BJ (cell line): ENCODE measurements at places on chromosomes 5 and 9. TPM values are rescaled to one million over a fixed set of nuclear protein-coding genes. Genes with fewer than 3 reads are reported as not detected.

DNA sequence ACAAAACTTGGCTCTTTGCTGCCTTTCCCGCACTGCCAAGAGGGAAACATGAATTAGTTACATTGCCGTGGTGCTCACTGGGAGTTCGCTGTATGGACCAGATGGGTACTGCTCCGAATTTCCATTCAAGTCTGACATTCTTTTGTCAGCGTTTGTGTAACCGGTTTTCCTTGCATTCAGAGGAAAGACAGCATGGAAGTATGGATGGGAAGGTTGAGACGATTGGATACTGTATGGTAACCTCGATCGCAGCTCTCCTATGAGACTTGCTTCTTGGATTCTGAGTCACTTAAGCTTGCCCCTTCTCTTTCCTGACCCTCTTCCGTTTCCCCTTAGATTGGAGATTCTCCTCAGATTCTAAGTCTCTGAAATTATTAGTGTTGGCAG, 625 bp upstream of the UBLCP1 start:
- DNase-seq, result no peak

DNA sequence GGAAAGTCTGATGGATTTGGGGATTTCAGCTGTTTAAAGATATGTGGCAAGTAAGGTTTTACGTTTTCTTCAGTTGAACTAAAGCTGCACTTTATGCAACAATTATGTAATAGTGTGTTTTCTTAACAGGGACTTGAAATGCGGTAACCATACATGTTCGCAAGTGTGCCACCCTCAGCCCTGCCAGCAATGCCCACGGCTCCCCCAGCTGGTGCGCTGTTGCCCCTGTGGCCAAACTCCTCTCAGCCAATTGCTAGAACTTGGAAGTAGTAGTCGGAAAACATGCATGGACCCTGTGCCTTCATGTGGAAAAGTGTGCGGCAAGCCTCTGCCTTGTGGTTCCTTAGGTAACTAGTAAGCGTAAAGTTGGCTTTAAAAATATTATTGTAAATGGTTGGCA, 28.5 kb downstream of the NFX1 start:
- DNase-seq, result no peak

GRCh38 chr5:76556511-76557221, 66.5 kb downstream of the F2RL2 start:
- no peak for DNase-seq

Gene TICAM2
- polyA plus RNA-seq, result 1.2 and 1.4 TPM in 2 replicates

- DNase-seq, result no peak
Measured at GRCh38 chr5:65674749-65675148, 47.2 kb downstream of the SGTB start.

DNA sequence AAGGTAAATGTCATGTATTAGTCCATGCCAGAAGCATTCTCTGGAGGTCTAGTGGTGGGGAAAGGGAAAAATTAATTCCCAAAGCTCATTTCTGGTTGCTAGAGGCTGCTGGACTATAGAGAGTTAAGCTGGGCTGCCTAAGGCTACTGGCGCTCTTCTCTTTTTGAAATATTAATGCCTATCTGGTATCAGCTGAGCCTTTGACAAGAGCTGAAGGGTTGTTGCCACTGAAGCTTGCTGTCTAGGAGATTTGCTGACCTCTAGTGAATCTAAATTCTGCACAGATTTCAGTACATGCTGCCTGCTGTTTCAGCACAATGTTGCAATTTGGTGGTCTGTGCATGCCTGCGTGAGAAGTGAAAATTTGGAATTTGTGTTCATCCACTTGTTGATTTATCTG, 29.1 kb upstream of the PLCXD3 start:
- DNase-seq, result no peak

Gene DPYSL3
- 48.3 and 49.6 TPM in 2 replicates for polyA plus RNA-seq

Gene TGFBI
- 987 and 1,228 TPM in 2 replicates for polyA plus RNA-seq

Gene SPINK6
- polyA plus RNA-seq, result not detected in 2 replicates

- DNase-seq, result no peak
Measured at GRCh38 chr5:76487821-76488220, 84.7 kb downstream of the IQGAP2 start.

Gene ZDHHC11B
- 0.05 TPM in 1 of 2 replicates, not detected in the other for polyA plus RNA-seq
